ENCODE measurements at places on chromosomes 5 and 9.

- no peak for DNase-seq
These were observed 68.8 kb downstream of the KIF4B start for GRCh38 chr5:155082401-155082800.

DNA sequence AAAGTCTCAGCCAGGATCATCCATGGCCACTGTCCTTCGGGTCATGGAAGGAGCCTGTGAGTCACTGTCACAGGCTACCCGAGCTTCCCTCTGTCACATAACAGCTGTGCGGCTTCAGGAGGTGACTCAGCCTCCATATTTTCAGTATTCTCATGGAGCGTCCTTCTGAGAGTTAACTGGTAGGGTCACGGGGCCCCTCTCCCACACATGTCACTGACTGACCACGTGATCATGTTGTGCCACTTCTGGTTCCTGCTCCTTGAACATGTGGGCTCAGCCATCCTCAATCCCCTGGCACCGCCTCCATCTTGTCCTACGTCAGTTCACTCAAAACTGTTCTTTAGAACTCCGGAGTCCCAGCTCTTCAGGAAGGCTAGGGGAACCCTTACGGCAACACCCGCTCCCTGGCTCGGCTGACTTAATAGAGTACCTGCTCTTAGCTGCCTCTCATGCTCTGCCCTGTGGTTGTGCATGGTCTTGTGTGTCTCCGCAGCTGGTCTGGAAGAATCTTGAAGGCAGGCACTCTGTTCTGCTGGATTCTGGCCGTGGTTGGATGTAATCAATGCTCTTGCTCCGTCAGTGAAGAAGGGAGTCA is 182.8 kb downstream of the ICE1 start:
- DNase-seq: peak; percentile 60

GRCh38 chr5:102153003-102153759 is 142.9 kb downstream of the SLCO4C1 start:
- no peak for DNase-seq

GRCh38 chr9:99577351-99577750 is 244.3 kb upstream of the NR4A3 start:
- DNase-seq: no peak

DNA sequence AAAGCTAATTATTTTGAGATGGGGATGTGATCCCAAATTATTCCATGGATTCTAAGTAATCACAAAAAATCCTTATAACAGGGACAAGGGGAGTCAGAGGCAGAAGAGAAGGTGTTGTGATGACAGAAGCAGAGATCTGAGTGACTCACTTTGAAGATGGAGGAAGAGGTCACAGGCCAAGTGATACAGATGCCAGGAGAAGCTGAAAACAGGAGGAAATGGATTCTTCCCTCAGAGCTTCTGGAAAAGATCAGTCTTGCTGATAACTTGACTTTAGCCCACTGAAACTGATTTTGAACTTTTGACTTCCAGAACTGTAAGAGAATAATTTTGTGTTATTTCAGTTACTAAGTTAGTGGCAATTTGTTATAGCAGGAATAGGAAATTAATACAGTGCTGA is 105.3 kb downstream of the GCNT1 start:
- no peak for DNase-seq

- peak; percentile 39 for DNase-seq
These were observed 765 bp downstream of the MARCHF6 start for GRCh38 chr5:10354048-10354872.

DNA sequence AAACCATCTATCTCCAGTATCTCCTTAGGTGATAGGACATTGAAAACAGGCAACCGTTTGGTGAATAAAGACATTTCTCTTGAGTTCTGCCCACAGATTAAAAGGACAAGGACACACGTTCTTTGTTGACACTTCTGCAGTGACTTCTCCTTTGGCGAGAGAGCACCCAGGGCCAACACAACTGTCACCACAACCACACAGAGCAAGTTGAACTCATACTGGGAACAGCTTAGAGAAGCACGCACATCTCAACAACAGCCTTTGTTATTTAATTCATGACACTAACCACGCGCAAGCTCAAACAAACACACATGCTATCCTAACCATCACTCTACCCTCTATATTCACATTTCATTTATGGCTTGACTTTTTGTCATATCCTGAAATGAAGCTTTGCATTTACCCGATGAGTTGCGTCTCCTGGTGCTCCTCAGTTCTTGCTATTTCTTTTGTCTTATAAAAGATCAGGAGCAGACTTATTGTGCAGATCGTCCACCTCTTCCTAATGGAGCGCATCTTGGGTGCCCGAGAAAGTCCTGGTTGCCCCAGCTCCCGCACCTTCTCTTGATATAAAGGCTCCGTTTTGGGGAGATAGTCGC is 543 bp downstream of the ST8SIA4 start:
- no peak for DNase-seq

DNA sequence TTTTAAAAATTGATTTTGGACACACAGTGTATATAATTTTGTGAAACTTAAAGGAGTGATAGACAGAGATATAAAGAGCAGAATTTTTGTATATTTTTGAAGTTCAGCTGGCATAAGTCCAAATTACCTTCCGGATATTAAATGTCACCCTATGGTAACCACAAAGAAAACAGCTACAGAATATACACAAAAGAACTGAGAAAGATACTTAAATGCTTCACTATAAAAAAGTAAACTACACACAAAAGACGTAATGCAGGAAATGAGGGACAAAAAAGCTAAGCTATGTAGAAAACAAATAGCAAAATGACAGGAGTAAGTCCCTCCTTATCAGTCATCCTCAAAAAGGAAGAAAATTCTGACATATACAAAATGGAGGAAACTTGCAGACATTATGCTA is 29.4 kb downstream of the HACD4 start:
- DNase-seq: no peak

DNA sequence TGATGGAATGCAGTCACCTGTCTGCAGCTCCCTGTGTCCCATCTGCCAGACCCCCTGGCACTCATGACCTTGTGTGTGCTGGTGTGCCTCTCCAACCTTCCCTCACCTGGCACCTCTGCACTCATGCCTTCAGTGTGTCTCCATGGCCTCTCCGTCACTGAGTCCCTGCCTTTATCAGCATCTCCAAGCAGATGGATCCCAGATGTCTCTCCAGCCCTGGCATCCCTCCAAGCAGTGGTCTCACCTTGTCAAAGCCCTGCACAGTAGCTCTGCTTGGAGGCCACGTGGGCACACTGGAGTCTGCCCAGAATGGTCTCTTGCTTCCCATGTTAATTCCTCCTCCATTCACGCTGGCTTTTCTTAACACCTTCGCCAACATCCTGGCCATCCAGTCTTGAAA is 84.8 kb downstream of the DAP start:
- DNase-seq: no peak

DNA sequence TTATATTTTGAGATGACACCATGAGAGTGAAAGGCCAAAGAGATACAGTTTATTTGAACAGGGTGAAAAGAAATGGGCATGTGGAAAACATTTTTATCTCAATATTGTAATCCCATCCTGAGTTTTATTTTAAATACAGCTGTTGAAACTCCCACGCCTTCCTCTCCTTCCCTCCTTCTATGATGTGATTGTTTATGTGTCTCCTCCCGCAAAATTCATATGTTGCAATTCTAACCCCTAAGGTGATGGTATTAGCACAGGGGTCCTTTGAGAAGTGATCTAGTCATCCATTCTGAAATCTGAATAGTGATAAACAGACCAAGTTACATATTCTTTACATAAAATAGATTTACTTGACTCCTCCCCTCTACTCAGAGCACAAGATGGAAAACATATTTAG is 1275.4 kb upstream of the C9orf72 start:
- DNase-seq: no peak

DNA sequence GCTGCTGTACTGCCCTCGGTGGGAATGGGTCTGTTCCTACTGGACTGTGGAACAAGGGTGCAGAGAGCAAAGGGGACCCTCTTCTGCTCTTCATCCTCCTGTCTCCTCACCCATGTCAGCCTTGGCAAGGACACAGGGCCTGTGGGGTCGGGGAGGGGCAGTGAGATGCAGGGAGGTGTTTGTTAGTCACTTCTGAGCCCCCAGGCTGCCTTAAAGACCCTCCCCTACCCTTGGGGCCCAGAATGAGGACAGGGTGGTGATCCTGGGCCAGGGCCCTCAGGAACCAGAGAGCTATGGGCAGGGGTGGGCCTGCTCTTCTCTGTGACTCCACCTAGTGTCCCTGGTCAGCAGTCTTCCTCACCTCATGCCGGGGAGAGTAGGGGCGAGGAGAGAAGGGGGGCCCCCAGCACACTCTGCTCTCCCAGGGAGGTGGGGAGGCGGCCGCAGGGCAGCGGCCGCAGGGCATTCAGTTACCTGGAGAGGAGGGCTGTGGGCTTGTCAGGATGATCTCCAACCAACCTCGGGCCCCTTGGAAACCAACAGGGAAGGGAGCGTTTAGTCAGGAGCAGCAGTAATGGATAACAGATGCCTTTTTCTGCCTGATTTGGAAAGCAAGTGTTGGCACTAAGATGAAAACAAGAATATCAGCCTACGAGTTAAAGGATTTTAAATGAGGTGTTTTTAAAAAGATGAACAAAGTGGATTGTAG is 62.0 kb upstream of the GARNL3 start:
- no peak for DNase-seq
